GM04503 (cell line): ENCODE measurements at places on chromosomes 7 and 10.

GRCh38 chr10:3877211-3878000, 92.4 kb upstream of the KLF6 start:
- no peak for DNase-seq

- DNase-seq, result no peak
Measured at GRCh38 chr10:113060201-113061053, 110.4 kb downstream of the TCF7L2 start.

DNA sequence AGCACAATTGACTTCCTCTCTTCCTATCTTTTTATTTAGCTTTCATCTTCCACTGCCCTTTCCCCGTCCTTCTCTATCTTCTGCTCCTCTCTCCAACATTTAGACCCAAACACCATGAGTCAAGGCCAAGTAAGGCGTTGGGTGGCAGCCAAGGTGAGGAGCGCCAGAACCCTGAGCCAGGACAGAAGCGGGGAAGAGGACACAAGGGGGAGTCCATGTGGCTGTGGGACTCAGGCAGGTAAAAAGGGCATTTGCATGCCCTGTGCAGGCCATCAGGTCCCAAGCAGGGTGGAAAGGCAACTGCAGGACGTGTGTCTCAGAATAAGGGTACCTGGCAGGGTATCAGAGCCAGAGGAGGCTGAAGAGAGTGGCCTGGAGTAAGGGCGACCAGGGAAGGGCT, 192.4 kb upstream of the PFKP start:
- no peak for DNase-seq

- no peak for DNase-seq
Measured at GRCh38 chr10:23263441-23264164, 71.5 kb downstream of the PTF1A start.

- DNase-seq, result no peak
Measured at GRCh38 chr10:57188846-57189245, 827.8 kb upstream of the ZWINT start.

- DNase-seq, result peak; percentile 44
Measured at GRCh38 chr7:96093435-96093834, 228.5 kb downstream of the SLC25A13 start.

DNA sequence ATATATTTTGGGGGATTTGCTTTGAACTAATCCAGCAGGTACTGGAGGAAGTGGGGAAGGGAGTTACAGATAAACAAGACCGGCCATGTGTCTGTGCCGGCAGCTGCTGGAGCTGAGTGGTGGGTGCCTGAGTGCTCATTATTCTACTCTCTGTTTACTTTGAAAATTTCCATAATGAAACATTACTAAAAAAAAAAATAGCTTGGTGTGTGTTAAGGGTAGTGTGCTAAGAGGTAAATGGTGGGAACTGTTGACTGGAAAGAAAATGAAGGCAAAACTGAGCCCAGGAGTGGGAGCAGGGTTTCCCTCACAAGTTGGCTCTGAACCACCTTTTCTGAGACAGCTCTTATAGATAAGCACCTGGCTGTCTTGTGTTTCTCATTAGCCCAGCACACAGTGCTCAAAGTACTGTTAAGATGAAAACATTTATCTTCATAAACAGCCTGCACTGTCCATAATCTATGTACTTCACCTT, 50.6 kb downstream of the PARD3 start:
- no peak for DNase-seq

DNA sequence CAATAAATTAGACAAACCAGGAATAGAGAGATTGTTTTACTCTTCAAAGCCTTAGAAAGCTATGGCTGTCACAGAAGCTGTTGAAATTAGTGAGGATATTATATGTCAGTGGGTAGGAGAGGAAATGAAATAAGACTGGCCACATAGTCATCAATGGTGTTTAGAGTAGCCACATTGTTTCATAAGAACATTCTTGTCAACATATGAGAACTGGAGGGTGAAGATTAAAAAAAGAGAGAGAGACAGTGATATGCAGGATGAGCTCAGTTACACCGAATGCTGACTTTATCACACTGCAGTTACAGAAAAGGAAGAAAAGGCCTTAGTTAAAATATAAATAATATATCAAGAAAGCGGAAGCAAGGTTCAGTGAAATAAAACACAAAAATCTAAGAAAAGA, 412.0 kb downstream of the CNTNAP2 start:
- DNase-seq, result no peak

- no peak for DNase-seq
Measured at GRCh38 chr7:12594122-12594897, 23.8 kb downstream of the SCIN start.

DNA sequence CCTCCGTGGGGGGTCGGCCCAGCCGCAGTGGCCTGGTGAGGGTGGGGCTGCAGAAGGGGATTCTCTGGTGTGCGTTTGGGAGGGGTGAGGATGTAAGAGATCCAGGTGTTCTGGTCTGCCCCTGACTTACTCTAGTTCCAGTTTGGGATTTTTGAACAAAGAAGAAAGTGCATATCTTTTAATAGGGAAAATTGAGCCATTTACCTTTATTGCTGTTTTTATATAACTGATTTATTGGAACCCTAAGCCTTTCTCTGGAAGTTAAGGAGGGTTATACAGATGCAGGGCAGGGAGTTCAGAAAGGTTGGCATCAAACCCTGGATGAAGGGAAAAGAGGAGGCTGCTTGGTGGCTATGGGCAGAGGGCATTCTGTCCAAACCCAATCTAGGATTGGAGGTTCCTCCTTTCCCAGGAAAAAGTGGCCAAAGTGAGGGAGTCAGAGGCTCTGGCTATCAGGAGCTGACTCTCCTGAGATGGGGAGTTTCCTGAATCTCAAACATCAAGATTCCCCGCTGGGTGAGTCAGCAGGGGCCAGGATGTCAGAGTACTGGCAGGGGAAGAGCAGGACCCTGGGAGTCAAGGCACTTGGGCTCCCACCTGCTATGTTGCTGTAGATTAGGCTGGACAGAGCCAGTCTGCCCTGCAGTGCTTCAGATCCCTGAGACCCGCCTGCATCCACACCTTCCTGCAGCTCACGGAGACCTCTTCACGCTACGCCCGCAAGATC, 67.5 kb downstream of the CLIP2 start:
- no peak for DNase-seq

DNA sequence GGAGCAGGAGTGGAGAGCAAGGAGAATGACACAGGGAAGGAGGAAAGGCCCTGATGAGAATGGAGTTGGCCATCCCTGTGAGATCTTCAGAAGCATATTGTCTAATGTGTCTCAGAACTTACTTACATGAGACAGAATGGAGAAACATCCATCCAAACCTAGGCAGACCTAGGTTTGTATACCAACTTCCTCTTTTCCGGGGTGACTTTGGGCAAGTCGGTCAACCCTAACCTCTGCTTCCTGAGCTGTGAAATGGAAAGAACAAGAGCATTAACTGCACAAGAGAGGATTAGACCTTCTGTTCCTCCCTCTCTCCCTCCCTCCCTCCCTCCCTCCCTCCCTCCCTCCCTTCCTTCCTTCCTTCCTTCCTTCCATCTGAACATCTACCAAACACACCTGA, 4.5 kb downstream of the GHRHR start:
- DNase-seq, result no peak

- DNase-seq, result no peak
Measured at GRCh38 chr7:128887169-128888038, 23.1 kb downstream of the KCP start.

- no peak for DNase-seq
Measured at GRCh38 chr10:46223064-46223480, 63.7 kb upstream of the ANTXRL start.

- DNase-seq, result no peak
Measured at GRCh38 chr7:155840262-155840885, 28.1 kb upstream of the SHH start.

- DNase-seq, result no peak
Measured at GRCh38 chr10:55398497-55398882, 597.5 kb upstream of the PCDH15 start.

DNA sequence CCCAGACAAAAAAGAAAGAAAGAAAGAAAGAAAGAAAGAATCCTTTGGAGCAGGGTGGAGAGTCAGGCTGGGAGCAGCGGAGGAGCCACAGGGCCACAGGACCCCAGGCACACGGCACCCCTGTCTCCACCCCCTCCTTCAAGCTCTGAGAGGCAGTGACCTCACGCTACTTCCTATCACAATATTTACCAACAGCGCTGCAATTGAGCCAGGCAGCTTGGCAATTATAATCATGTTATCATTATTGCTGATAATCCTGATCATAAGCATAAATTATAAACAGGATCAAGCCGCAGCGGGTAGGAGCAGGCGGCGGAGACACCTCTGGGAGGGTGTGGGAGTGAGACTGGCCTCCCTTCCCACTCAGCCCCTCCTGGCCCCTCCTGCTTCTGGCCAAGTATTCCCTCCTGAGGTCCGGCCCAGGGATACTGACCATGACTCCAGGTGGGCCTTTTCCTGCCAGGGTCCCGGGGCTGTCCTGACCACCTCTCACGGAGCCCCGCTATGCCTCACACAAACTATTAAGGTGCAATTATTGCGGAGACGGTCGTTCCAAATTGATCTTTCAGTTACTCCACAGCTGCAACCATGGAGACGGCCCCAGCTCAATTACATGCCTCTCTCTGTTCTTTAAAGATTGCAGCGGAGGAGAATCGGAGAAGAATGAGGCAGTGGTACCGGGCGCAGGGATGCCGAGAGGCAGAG, 10.0 kb upstream of the GTF2IRD1 start:
- DNase-seq, result no peak

DNA sequence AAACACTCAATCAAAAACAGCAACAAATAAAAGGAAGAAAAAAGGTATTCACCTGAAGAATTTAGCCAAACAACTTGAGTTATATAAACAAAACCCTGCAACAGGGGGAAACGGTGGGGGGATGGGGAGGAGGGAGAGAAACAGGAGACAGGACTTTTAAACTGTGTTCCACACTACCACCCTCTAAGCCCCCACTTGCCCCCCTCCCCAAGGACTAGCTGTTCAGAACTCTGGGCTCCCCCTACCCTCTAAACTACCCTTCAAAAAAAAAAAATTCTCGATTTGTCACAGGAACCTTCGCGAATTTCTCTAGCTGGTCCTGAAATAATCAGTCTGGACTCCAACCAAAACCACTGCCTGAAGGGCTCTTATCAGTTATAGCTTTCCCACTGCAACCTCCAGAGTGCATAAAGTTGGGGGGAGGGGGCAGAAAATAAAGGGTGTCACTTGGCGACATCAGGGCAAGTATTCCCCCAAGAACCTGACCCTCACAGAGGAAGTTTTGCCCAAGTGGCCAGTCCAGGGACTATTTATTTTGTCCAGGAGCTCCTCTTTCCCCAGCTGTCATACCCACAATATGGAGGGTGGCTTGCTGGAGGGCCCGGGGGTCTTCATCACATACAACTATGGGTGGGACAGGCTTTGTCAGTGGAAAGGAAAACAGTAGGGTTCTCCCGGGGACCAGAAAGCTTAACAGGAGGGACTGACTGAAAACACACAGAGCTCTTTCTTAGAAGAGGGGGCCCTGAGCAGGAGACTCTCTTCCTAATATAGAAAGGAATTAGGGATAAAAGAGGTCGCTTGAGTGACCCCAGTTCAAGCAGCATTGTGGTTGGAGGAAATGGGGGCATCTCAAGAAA, 1.3 kb downstream of the UBE2H start:
- no peak for DNase-seq

- DNase-seq, result no peak
Measured at GRCh38 chr10:61332581-61332980, 120.6 kb downstream of the TMEM26 start.

- no peak for DNase-seq
Measured at GRCh38 chr7:69717221-69717620, 118.9 kb downstream of the AUTS2 start.

DNA sequence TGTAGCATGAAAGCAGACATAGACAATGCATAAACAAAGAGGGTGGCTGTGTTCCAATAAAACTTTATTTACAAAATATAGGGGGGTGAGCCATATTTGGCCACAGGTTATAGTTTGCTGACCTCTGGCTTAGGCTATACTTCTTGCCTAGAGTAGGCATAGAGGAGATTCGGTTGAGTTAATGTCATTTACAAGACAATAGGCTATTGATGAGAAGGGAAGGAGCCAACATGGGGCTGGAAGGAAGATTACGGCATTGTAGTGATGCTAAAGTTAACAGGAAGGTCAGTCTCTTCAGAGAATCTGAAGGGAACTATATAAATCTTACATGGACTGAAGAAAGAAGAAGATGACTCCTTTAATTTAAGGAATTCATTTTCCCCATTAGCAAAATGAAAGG, 463.5 kb downstream of the HTR7 start:
- DNase-seq, result no peak

GRCh38 chr7:31850601-31851000, 163.6 kb downstream of the PPP1R17 start:
- DNase-seq, result no peak

DNA sequence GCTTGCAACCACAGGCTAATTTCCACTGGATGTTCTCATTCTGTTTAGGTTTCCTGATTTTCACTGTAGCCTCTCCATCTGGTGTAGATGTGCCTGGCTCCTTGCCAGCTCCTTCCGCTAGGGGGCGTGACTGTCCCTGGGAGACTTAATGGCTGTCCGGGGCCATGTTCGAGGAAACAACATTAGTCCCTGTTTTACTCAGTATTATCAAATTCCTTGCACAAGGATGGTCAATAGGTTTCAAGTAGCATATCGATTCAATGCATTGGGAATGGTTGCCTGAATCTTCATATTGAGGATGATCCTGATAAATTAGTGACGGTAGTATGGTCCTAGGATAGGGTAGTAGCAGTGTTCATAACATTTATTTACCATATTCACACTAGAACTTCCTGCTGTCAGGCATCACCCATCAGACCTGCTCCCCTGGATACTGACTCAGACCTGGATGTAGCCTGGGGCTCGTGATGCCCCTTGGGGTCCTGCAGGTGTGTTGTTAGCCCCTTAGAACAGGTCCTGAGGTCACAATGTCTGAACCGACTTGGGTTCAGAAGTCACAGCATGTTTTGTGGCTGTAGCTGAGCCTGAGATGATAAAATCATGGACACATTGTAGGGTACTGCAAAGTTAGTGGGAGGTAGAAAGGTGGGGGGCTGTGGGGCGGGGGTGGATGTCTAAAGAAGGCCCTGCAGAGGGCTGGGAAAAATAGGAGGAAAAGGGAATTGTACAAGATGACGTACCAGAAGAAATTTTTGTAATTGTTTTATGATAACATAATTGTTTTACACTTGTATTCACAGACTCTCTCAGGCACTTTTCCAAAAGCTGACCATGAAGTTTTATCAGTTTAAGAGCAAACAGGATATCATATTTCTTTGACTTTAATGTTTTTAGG, 8.9 kb upstream of the EXOC6 start:
- DNase-seq, result no peak

DNA sequence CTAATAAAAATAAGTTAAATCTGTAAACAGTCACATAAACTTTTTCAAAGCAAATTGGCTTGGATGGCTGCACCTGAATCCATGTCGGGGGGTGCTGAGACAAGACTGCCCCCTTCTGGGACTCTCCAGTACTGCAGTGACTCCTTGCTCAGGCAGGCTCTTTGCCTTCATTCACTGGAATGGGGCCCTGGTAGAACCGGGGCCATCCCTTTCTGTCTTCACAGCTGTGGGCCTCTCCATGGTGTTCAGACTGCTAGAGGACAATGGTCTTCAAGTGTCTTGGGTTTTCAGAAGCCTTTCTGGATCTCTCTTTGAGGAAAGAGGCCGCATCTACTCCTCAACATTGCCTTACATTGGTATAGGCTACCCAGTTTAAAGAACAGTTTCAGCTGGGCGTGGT, 16.1 kb upstream of the IMPDH1 start:
- DNase-seq, result no peak
